Stimulated activated CD4-positive, alpha-beta T cell treated with anti-CD3 and anti-CD28 coated beads, Interleukin-12 subunit alpha, Interleukin-12 subunit beta, amount 100 ng/mL, for 4 hours (primary cell): ENCODE measurements at places on chromosomes 2 and 18.
A peak's percentile ranks its signal among the peaks of the same experiment; 100 is the strongest.

DNA sequence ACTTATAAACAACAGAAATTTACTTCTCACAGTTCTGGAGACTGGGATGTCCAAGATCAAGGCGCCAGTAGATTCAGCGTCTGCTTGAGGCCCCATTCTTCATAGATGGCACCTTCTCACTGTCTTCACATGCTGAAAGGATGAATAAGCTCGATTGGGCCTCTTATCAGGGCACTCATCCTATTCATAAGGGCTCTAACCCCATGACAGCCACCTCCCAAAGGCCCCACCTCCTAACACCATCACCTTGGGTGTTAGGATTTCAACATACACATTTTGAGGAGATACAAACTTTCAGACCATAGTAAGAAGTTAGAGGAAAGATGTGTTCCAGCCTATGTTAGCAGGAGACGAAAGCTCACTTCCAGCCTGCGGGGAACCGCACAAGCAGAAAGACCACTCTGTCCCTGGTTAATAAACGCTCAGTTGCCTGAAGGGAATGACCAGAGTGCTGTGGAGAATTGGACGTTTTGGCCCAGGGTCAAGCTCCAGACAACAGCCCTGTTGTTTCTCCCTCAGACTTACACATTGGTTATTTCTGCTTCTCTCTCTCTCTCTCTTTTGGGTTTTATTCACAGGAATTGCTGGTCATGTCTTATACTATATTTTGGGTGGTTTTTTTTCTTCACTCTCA lies 90.3 kb downstream of the MAPRE2 start:
- no peak for DNase-seq

DNA sequence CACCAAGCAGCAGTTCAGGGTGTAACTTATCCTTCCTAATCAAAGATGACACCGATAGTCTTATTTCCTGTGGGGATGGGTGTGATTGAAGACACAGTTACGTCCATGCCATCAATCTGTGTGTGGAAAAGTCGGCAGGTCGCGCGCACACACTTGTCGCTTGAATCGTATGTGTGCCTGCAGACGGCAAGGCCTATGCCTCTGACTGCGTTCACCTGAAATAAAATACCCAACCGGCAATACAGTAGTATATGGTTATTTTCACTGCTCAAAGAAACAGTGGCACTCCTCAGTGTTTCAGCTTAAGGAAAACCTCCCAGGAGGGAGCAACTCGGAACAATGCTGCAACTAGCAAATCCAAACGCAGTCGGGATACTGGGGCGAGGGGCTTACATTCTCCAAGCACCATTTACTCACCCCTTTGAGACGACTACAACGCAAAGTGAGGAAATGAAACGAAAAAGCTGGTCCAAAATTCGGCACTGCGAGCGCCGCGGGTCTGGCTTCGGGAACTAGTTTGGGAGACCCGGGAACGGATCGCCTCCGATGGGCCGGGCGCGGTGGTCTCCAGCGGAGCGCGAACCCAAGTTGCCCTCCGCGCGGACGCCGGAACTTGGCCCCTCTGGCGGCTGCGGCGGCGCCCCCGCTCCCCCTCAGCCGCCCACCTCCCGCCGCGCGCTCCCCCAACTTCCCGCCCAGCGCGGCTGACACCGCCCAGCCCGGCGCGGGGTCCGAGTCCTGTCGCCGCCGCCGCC lies 675 bp downstream of the PRKD3 start:
- peak; percentile 15 for DNase-seq

- DNase-seq = no peak
Observed at GRCh38 chr2:75294362-75294761, 95.0 kb upstream of the TACR1 start.

DNA sequence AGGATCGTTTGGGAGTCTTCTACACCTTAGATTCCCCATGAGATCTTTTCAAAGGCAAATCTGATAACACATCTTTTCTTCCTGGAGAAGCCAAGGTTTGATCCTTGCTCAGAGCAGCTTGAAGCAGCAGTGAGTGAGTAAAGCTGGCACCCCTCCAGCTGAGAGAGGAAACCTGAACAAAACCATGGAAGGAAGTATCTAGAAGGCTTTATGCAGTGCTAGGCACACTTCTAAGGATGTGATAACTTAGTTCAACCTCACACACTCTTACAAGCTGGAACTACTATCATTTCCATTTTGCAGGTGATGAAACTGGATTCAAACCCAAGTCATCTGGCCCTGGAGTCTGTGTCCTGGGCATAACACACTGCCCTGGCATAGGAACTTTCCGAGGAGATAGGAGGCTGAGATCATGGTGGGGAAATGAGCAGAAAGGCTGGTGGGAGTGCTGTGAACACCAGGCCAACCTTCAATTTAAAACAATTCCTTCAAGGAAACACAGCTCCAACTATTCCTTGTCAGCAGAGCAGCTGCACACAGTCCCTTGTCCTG lies 71.2 kb downstream of the CTAGE1 start:
- DNase-seq = no peak

GRCh38 chr2:135299658-135300244 lies 231.3 kb downstream of the ZRANB3 start:
- no peak for DNase-seq
